Bronchus fibroblast of lung (primary cell): ENCODE measurements at places on chromosomes 12 and 14. TPM values are rescaled to one million over a fixed set of nuclear protein-coding genes. Genes with fewer than 3 reads are reported as not detected.

TSPAN19 gene
- total RNA-seq, result under 0.01 TPM in 1 of 2 replicates, not detected in the other

KRT2 gene
- not detected in 2 replicates for total RNA-seq

NR4A1 gene
- total RNA-seq, result 1.0 and 2.2 TPM in 2 replicates

NYNRIN gene
- 7.9 and 9.6 TPM in 2 replicates for total RNA-seq

STAT6 gene
- 64.7 and 73.6 TPM in 2 replicates for total RNA-seq

TAS2R10 gene
- 0.67 TPM in 1 of 2 replicates, not detected in the other for total RNA-seq

CAPZA3 gene
- not detected in 2 replicates for total RNA-seq

MYO1A gene
- not detected in 2 replicates for total RNA-seq

ASCL1 gene
- total RNA-seq, result not detected in 2 replicates

FAM90A1 gene
- total RNA-seq, result 0.15 and 0.17 TPM in 2 replicates

CCDC184 gene
- total RNA-seq, result 0.34 and 0.45 TPM in 2 replicates

SLC5A8 gene
- not detected in 2 replicates for total RNA-seq

C12orf54 gene
- not detected in 2 replicates for total RNA-seq

CCDC177 gene
- total RNA-seq, result not detected in 2 replicates

TEAD4 gene
- total RNA-seq, result 30.4 and 35.1 TPM in 2 replicates

BDKRB2 gene
- 9.2 and 9.5 TPM in 2 replicates for total RNA-seq

ARG2 gene
- total RNA-seq, result 1.2 and 2.4 TPM in 2 replicates

KRT3 gene
- total RNA-seq, result not detected in 2 replicates

OTOGL gene
- total RNA-seq, result under 0.01 and 0.17 TPM in 2 replicates

CCNK gene
- 11.3 and 11.6 TPM in 2 replicates for total RNA-seq

CCDC38 gene
- not detected in 2 replicates for total RNA-seq

GPR137C gene
- total RNA-seq, result 0.59 and 0.67 TPM in 2 replicates

GPR162 gene
- 2.0 and 2.7 TPM in 2 replicates for total RNA-seq

IGF1 gene
- not detected in 2 replicates for total RNA-seq

SLC6A12 gene
- not detected in 2 replicates for total RNA-seq

GARIN6 gene
- total RNA-seq, result not detected in 2 replicates

ACRBP gene
- total RNA-seq, result 0.89 and 1.0 TPM in 2 replicates

MNAT1 gene
- total RNA-seq, result 31.9 and 38.9 TPM in 2 replicates

SLCO1B3 gene
- total RNA-seq, result not detected in 2 replicates

RD3L gene
- total RNA-seq, result not detected in 2 replicates

PRH2 gene
- 0.30 TPM in 1 of 2 replicates, not detected in the other for total RNA-seq

WNT1 gene
- not detected in 2 replicates for total RNA-seq

OR4K2 gene
- not detected in 2 replicates for total RNA-seq

TAS2R7 gene
- not detected in 2 replicates for total RNA-seq

HIP1R gene
- total RNA-seq, result 31.1 and 31.5 TPM in 2 replicates

KLRD1 gene
- not detected in 2 replicates for total RNA-seq

C2CD5 gene
- total RNA-seq, result 15.0 TPM in 2 replicates

SLCO1C1 gene
- total RNA-seq, result 1.2 TPM in 1 of 2 replicates, not detected in the other

SLC24A4 gene
- total RNA-seq, result not detected in 2 replicates

REM2 gene
- total RNA-seq, result 0.30 TPM in 1 of 2 replicates, not detected in the other

RCOR1 gene
- 6.2 and 7.6 TPM in 2 replicates for total RNA-seq

PRKD1 gene
- total RNA-seq, result 6.4 and 7.1 TPM in 2 replicates

PAPLN gene
- 6.4 and 6.5 TPM in 2 replicates for total RNA-seq

OR6S1 gene
- total RNA-seq, result not detected in 2 replicates

AQP6 gene
- total RNA-seq, result not detected in 2 replicates

CLEC4D gene
- not detected in 2 replicates for total RNA-seq

GPR132 gene
- not detected in 2 replicates for total RNA-seq

DAO gene
- not detected in 2 replicates for total RNA-seq

PPP4R4 gene
- total RNA-seq, result 0.45 TPM in 1 of 2 replicates, not detected in the other

MYH6 gene
- not detected in 2 replicates for total RNA-seq

PLA2G1B gene
- not detected in 2 replicates for total RNA-seq
